ENCODE measurements at places on chromosomes 16 and 17. TPM values are rescaled to one million over a fixed set of nuclear protein-coding genes. Genes with fewer than 3 reads are reported as not detected.

CACNG4 gene
- 11.8 TPM for total RNA-seq

SRSF1 gene
- total RNA-seq, result 305 TPM

EFCAB5 gene
- total RNA-seq, result 0.46 TPM

ADGRG1 gene
- 234 TPM for total RNA-seq

GAS2L2 gene
- 0.06 TPM for total RNA-seq

CYTH1 gene
- 49.3 TPM for total RNA-seq

EFCAB3 gene
- not detected for total RNA-seq

EXOC3L1 gene
- not detected for total RNA-seq

SPATA32 gene
- total RNA-seq, result 0.22 TPM

DPEP2 gene
- not detected for total RNA-seq

UMOD gene
- not detected for total RNA-seq

CTRB2 gene
- total RNA-seq, result not detected

USP6 gene
- 0.02 TPM for total RNA-seq

PMP22 gene
- total RNA-seq, result 255 TPM

ACE gene
- total RNA-seq, result 0.64 TPM

TBX2 gene
- 6.6 TPM for total RNA-seq

FBXW10 gene
- 1.7 TPM for total RNA-seq

C17orf113 gene
- 0.47 TPM for total RNA-seq

TBC1D3K gene
- total RNA-seq, result not detected

ABCC1 gene
- 106 TPM for total RNA-seq

SCNN1G gene
- 0.13 TPM for total RNA-seq

PRCD gene
- not detected for total RNA-seq

IRX5 gene
- total RNA-seq, result 1.9 TPM

NPIPA8 gene
- total RNA-seq, result 1.6 TPM

NME2 gene
- total RNA-seq, result 1,883 TPM

NPIPB6 gene
- 2.0 TPM for total RNA-seq

ACSM2B gene
- not detected for total RNA-seq

DNAH17 gene
- 1.5 TPM for total RNA-seq

JPH3 gene
- 2.5 TPM for total RNA-seq

FOXN1 gene
- total RNA-seq, result 0.06 TPM

RHBDL1 gene
- 0.35 TPM for total RNA-seq

PRSS8 gene
- 0.57 TPM for total RNA-seq

CDH3 gene
- total RNA-seq, result 0.23 TPM

CRHR1 gene
- total RNA-seq, result 0.16 TPM

CHRNB1 gene
- 7.7 TPM for total RNA-seq

KRTAP4-3 gene
- not detected for total RNA-seq

CCL14 gene
- not detected for total RNA-seq

Data from A549 treated with CORT108297 at 1 μM for 4 hours (cell line).